ENCODE measurements at places on chromosomes 6 and 20.
A peak's percentile ranks its signal among the peaks of the same experiment; 100 is the strongest.

DNA sequence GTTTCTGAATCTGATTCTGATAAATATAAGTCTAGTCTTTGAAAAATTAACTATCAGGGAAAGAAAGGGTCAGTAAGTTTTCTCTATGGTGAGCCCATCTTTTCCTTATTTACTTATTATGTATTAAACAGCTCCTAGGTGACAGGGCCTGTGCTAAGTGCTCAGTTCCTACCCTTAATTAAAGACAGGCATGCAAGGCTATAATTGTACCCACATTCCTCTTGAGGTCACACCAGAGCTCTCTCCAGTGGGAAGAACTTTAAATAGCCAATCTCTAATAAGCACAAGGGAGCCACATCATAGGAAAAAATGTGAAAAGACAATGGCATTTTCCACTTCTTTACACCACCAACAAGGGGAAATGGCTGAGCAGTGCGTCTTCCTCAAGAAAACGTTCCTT, 421.8 kb upstream of the SLC35B3 start:
- DNase-seq: no peak

- no peak for DNase-seq
Observed at GRCh38 chr20:32437391-32438074, 79.4 kb downstream of the ASXL1 start.

DNA sequence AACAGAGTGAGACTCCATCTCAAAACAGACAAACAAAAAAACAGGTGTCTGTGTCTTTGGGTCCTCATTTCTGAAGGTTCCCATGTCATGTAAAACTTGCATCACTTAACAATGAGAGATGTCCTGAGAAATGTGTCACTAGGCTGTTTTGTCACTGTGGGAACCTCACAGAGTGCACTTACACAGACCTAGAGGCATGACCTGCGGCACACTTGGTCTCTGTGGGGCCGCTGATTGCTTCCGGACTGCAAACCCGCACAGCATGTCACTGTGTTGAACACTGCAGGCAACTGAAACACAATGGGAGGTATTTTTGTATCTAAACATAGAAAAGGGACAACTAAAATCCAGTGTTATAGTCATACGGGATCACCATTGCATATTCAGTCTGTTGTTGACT, 42.3 kb upstream of the TMEM181 start:
- DNase-seq: no peak

DNA sequence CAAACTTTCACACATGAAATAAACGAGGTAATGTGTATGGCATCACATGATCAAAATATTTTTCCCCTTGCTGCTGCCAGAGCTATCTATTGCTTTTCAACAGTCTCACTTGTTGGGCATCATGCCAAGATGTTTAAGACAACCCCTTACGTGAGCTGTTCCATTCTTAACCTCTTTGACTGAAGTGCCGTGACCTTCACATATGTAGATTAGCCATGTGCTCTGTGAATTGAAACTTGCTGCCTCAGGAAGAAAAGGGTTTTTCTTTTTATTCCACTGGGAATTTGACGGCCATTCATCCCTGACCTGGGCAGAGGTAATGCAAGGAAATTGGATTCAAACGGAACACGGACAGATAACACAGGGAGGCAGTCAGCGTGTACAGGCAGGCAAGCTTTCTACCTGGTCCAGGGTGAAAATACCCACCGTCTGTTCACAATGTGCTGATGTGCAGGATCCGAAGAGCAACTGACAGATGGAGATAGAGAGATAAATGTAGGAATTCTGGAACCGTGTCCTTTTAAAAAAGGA, 14.2 kb downstream of the ARID1B start:
- no peak for DNase-seq

DNA sequence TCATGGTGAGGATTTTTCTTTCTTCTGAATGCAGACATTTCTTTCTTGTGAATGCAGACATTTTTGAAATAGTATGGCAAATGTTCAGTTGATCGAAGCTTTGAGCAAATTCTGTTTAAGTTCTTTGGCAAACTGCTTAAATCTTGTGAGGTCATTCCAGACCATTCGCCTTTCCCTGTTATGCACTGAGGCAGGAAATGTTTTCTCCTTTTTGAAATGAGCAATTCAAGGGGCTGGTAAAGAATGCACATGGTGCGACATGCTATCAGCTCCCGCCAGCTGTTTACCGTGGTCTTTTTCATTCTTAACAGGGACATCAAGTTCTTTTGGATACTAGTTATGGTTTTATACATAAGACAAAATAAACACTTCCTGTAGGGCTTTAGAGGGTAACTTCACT, 112.0 kb upstream of the CCN2 start:
- no peak for DNase-seq

DNA sequence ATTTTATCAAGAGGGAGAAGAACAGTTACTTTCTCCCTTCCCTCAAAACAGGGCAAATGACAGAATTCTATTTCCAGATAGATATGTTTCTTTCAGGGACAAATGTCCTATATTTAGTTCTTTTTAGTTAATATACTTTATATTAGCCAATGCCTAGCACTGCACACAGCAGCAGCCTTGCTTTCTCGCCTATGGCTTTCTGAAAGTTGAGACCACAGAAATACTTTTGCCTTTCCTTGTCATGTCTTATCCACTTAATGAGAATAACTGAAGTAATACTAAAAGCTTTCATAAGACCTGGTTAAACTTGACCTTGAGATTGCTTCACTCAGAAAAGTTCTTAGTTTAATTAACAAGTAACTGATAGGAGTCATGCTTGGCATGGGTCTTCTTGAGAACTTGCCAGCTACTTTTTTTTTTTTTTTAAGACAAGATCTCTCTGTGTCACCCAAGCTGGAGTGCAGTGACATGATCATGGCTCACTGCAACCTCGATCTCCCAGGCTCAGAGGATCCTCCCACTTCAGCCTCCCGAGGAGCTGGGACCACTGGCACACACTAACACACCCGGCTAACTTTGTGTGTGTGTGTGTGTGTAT, 159.3 kb downstream of the CDKAL1 start:
- peak; percentile 7 for DNase-seq

DNA sequence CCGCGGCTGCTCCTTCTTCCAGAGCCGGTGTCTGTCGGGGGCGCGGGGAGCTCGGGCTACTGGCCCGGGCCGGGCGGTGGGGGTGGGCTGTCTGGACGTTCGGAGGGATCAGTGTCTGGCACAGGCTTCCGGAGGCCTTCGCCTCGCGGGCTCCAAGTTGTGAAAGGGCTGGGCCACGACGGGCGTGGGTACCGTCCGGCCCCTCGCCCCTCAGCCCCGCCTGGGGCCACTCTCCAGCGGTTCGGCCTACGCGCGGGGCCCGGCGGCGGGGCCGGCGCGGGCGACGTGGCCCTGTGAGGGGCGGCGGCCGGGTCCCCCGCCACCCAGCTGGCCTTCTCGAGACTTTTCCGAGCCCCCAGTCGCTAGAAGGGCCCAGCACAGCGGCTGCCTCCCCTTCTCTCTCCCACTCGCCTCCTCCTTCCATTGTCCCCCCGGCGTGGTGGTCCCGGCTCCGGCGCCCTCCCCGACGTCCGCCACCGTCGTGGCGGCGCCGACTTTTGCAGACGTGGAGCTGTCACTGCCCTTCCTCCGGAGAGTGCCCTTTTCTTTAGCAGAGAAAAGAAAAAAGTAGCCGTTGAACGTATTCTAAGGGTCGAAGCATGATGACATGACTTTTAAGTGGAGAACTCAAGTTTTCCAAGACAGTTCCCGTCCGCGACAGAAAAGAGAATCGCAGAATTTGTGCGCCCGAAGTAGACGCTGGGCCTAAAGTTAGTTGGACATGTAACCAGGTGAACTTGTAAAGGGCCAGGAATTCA, 571 bp downstream of the ITCH start:
- DNase-seq: peak; percentile 79

- DNase-seq: no peak
Observed at GRCh38 chr6:133648581-133648980, 240.3 kb upstream of the TCF21 start.

GRCh38 chr6:22670605-22671004, 101.2 kb downstream of the HDGFL1 start:
- no peak for DNase-seq

DNA sequence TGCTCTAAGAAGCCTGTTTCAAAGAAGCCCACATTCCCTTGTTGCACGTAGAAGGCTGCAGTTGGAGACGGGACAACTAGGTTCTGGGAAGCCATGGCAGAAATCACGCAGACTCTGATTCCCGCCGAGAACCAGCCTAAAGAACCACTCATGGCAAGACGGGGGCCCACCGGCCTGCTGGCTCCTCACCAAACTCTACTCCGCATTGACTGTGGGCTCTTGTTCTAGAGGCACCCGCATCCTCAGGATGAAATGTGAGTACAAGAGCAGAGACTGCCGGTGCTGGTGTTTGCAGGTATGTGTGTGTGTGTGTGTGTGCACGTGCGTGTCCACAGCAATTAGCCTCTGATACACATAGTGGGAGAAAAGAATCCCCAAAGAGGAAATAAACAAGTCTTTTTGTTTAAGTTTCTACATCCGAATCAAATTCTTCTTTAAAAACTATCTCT, 42.3 kb upstream of the NR2E1 start:
- DNase-seq: no peak

DNA sequence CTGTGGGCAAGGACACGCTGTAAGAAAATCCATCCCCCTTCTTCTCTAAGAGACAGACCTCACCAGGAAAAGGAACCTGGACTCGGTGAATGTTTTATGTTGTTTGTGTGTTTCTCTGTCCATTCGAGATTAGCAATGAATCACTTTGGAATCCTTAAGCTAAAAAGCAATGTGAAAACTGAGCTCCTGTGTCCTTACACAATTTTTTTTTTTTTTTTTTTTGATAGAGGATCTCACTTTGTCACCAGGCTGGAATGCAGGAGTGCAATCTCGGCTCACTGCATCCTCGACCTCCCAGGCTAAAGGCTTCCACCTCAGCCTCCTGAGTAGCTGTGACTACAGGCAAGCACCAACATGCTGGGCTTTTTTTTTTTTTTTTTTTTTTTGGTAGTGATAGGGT, 32.1 kb downstream of the BFSP1 start:
- no peak for DNase-seq

DNA sequence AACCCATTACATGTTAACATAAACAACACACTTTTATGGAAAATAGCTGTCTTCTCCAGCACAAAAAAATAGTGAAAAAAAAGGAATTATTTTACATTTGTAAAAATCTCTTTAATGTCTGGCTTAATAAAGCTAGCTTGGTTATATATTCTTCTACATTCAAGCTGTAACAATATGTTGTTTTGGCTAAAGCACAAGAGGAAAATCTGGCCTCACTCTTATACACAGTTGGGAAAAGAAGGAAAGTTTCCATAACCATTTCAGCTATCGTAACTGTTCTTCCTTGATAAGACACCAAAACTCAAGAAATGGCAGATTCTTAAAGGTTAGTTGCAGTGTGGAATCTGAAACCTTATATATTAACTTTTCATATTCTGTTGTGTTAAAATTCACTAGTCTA, 7.6 kb downstream of the HLA-DOB start:
- DNase-seq: no peak

DNA sequence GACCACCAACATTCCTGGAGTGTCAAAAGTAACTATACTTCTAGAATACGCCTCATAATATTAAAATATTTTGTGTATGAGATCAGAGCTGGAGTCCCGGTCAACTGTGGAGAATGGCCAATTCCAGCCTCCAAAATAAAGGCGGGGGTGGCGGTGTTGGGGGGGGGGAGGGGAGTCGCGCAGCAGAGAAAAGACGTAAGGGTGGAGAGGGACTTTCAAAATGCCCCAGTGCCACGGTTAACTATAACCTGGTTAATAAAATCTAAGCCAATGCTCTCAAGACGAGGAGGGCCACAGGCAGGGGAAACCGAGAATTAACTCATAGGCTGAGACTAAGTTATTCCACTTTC, 1.3 kb downstream of the NUP153 start:
- peak; percentile 90 for DNase-seq

- DNase-seq: peak; percentile 56
Observed at GRCh38 chr20:36085686-36086267, 68.8 kb upstream of the EPB41L1 start.

DNA sequence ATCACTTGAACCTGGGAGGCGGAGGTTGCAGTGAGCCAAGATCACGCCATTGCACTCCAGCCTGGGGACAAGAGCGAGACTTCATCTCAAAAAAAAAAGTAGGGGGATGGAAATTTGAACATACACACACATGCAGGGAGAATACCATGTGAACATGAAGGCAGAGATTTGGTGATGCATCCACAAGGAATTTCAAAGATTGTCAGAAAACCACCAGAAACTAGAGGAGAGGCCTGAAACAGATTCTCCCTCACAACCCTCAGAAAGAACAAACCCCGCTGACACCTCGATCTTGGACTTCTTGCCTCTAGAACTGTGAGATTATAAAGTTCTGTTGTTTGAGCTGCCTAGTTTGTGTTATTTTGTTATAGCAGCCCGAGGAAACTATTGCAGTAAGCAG, 125.5 kb downstream of the GPX5 start:
- DNase-seq: no peak

DNA sequence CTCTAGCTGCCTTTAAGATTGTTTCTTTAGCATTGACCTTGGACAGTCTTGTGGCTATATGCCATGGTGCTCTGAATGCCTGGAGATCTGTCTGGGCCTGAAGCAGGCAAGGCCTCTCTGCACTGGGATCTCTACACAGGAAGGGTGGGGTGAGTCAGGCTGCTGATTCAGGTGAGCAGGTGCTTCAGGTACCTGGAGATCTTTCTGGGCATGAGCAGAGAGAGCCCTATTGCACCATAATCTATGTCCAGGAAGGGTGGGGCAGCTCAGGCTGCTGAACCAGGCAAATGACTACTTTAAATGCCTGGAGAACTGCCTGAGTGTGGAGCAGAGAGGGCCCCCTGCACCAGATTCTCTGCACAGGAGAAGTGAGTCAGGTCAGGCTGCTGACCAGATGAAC, 94.5 kb downstream of the TPBG start:
- no peak for DNase-seq

DNA sequence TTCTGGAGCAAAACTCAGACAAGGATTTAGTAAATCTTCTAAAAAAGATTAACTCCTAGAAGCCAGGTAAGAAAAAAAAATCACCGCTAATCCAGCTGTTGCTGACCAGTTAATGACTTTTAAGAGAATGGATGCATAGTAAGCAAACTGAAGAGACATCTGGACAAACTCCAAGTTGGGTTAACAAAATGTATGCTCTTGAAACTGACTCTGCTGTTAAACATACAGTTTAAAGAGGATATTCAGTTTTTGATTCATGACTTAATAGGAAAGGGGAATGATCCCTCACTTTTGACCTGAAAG, 70.4 kb downstream of the PLAGL1 start:
- no peak for DNase-seq

DNA sequence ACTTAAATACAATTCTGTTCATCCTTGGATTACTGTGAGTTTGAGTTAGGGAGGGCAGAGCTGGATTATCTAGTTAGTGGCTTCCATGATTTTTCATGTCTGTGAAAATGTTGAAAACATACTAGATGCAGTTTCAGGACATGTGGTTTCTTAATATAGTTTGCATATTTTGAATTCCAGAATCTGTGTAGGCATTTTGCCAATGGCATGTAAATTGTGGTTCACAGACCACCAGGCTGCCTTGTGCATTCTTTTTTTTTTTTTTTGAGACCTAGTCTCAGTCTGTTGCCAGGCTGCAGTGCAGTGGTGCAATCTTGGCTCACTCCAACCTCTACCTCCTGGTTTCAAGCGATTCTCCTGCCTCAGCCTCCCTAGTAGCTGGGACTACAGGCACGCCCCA, 42.8 kb downstream of the CDC5L start:
- peak; percentile 23 for DNase-seq

- no peak for DNase-seq
Observed at GRCh38 chr6:14118446-14118845, 874 bp downstream of the CD83 start.
